NCI-H510A treated with DMSO at 0.1 percent for 48 hours (cell line): ENCODE measurements at places on chromosomes 6 and 20.

DNA sequence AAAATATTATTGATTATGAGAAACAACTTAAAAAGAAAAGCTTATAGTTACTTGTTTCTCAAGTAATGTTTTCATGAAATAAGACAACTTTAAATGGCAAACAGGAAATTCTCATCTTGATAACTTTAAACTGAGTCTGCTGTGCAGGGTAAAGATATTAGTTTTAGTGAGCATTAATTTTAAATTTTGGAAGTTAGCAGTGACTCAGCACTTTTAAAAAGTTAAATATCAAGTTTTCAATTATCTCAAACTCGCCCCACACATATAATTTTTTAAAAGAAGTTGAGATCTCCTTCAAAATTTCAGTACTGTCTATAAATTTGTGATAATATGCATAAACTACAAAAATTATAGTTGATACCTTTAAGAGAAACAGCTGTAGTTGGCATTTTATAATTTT is 337.3 kb upstream of the NT5E start:
- DNase-seq = no peak

DNA sequence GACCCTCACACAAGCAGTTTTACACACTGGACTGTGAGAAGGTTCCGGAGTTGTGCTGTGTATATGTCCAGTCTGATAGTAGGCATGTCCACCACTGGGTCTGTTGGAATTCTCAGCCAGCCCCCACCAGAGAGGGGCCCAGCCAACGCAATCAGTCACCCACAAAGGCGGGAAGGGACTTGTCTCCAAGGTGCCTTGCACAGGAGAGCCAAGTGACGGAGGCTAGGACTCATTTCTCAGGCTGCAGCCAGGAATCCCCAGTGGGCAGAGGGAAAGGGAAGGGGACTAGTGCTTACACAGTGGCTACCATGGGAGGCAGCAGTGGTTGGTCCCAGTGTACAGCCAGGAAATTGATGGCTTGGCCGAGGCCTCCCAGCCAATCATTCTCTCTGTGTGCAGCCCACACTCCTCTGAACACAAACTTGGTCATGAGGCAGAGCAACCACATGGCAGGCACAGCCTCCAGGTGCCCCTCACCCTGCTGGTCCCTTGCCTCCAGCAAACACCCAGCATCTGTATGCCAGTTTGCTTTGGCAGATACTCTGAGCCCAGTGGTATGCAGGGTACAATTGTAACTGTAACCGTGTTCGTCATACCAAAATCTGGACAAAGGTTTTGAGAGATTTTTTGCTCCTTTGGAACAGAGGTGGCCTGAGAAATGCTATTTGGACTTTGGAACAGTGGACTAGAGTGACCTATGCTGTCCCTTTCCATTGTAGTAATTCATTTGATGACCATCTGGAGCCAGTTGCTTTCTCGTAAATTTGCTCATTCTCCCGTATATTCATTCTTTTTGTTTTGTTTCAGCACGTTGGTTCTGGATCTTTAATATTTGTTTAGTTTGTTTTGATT is 72.9 kb upstream of the MYL9 start:
- DNase-seq = peak; percentile 39

GRCh38 chr20:62979310-62979709 is 26.8 kb downstream of the SLC17A9 start:
- DNase-seq = no peak

DNA sequence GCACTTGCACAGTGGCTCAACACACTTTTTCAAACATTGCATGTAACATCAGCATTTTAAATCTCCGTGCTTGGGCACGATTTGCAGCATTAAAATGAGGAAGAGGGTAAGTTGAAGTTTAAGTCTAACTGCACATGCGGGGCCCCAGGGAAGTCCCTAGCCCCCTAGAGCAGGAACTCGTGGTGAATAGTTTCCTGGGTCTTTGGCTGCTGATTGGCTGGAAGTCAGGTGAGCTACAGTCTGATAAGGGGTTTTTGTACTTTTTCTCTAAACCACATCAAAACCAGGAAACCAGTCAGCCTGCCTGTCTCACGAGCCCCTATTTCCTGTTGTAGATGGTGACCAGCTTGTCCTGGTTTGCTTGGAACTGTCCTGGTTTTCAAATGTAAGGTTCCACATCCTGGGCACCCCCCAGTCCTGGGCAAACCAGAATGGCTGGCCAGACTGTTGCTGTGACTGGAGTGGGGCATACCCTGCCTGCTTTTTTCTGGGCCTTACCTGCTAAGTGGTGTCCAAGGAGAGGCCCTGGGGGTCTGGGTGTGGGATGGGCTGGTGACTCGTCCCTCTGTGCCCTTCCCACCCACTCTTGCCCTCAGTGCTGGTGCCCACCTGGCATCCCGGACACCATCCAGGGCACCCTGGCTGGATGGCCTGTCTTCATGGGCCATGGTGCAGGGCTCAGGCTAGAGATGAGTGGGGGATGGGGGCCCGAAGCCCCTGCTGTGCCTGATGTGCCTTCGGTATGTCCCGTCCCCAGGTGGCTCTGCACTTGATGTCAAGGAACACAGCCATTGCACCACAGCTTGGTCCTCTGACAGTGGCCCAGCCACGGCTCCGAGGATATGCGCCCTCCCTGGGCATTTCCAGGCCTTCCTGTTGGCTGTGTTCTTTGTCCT is 31.8 kb downstream of the SUN5 start:
- no peak for DNase-seq

DNA sequence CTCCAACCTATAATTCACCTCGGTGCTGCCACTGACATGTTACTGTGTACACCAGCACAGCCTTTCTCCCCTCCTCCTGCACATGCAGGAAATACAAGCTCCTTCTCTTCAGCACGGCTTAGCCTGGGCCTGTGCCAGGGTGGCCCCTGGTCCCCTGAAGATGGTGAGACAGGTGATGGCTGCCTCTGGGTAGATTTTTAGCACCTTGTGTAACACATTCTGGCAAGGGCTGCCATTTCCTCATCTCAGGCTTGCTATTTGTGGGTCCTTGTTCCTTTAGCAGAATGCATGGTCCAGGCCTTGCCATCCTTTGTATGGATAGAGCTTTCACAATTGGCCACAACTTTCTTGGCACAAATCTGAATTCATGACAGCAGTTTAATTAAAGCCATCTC is 151.3 kb downstream of the CDC5L start:
- no peak for DNase-seq

DNA sequence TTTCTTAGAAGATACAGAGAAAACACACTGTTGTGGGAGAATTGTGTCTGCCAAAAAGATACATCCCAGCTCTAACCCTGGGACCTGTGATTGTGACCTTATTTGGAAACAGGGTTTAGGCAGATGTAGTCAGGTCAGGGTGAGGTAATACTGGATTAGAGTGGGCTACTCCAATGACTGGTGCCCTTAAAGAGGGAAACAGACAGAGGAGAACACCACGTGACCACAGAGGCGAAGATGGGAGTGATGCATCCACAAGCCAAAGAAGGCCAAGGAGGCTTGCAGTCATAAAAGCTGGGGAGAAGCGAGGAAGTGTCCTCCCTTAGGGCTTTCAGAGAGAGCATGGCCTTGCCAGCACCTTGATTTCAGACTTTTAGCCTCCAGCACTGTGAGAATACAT is 35.6 kb downstream of the SLC52A3 start:
- DNase-seq = no peak

DNA sequence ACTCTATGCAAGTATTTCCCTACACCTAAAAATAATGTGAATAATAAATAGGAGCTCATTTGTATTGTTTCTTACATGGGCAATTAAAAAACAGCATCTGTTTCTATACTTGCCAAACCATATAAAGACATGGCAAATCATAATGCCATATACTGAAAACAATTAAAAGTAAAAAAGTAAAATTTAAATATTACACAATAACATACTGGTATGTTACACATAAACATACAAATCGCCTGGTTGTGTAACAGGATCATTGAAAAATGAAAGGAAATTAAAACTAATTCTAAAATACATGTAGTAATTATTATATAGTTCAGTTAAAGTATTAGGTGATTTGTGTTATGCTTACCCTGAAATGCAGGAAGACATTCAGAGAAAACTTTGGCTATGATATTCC is 11.2 kb downstream of the NDUFAF4 start:
- DNase-seq = no peak

DNA sequence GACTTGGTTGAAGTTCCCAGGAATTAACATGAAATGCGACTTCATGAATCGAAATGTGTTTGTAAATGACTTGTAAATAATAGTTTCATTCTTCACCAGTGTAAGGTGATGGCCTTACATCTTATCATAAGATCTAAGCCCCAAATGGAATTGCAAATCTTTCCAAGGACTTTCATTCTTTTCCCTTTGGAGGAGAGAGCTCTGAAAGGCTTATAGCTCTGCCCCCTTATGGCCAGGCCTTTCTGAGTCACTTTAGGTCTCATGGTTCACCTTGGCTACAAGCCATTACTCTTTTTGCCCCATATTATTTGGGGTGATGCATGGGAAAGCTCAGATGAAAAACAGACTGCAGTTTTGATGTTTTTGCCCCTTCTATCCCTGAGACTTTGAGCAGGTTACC is 209.1 kb upstream of the BMP2 start:
- no peak for DNase-seq

DNA sequence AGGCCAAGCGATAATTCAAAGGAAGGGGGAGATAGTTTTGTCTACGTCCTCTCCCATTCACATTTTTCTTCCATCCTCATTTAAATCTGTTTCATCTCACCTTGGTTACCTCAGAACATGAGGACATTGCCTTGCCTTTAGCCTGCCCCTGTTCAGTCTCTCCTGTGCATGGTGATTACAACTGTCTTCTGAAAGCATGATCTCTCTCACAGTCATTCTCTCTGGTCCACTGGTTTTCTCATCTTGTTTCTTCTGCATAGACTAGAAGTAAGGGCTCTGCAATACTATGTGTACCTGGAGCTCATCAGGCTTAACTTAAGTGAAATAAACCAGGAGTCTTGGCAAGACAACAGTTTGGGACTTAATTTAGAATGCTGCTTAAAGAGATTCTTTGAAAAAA is 31.4 kb downstream of the CLVS2 start:
- DNase-seq = no peak

GRCh38 chr6:148997865-148998264 is 251.0 kb downstream of the UST start:
- DNase-seq = no peak

- DNase-seq = no peak
Observed at GRCh38 chr6:119124079-119124824, 45.8 kb upstream of the FAM184A start.

- DNase-seq = no peak
Observed at GRCh38 chr6:108203189-108204112, 37.6 kb downstream of the NR2E1 start.

DNA sequence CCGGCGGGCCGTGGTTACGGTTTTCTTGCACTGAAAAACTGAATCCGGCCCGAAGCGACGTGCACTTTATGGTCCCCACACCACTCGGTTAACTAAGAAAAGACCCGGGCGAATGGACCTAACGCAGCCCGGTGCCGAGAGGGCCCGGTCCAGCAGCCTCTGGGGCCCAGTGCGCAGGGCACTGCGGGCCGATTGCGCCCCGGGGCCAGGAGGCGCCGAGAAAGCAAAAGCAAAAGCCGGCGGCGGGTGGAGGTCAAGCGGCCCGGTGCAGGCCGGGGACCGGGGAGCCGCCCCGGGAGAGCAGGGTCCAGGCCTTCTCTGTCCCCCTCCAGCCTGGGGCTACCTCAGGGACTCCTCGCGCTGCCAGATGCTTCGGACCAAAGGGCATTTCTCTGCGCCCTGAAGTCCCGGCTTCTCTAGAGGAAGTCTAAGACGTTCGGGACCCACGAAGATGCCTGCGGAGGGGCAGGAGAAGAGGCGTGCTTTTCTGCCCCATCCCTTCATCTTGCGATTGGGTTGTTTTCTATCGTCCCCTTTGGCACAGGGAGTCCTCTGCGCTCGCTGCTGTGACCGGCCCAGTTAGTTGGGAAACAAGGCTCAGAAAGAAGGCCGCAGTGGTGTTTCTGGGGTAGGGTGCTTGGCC is 4.4 kb downstream of the FOXF2 start:
- DNase-seq = no peak

- no peak for DNase-seq
Observed at GRCh38 chr6:144286503-144287393, 1.6 kb downstream of the UTRN start.

DNA sequence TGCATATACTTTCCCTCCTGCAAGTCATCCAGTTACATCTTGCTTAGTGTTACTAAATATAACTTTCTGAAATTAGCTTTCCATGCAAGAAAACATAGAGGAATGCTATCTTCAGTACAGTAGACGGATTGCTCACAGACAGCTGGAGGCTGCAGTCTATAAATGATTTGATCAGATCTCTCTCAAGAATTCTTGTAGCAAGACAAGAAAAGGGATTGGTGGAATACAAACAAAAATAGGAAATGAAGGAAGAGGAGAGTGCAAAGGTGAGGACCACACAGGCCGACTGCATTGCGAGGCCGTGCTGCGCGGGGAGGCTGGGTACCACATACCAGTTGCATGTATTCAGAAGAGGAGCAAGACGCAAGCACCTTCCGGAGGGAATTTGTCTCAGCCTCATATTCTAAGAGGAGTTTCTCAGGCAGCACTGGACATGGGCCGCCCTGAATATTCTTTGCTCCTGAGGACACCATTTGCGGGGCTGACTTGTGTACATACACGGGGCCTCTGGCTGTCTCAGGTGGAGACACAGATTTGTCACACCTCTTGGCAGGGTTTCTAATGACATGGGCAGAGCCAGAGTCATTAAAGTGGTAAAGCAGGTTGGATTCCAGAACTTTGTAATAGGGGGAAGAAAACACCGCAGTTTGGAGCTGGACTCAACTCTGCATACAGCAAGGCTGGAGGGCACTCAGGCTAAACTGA is 22.7 kb upstream of the KIF25 start:
- no peak for DNase-seq

DNA sequence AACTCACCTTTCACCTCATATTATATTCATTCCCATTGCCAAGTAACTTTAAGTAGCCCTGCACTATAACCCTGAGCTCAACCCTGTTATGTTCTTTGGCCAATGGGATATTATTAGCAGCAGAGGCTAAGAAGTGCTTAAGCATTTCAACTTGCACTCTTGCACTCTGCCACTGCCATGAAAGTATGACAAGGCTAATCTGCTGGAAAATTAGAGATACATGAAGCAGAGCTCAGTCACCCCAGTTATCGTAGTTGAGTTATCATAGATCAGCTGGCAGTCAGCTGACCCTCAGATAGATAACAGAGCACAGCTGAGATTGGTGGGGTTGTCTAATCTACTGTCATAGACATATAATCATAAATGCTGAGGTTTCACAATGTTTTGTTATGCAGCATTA is 209.4 kb upstream of the RUNX2 start:
- DNase-seq = no peak

GRCh38 chr6:47118611-47119010 is 76.5 kb upstream of the ADGRF1 start:
- DNase-seq = no peak
